ENCODE measurements at places on chromosomes 2 and 18.

DNA sequence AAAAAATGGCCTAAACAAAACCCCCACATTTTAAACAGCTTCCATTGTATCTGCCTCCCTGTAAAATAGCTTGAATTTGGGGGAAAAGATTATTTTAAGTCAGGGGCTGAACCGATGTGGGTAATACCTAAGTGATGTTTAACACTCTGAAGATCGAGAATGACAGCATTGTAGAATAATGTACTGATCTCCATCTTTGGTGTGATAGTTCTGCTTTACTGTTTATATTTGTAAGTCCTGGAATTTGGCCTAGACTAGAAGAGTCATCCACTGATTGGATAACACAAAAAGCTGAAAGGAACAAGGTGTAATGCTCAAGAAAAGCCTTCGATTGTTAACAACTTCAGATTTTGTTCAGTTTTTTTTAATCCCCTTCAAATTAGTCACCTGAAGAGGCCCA, 53.8 kb upstream of the CCDC68 start:
- DNase-seq: no peak

DNA sequence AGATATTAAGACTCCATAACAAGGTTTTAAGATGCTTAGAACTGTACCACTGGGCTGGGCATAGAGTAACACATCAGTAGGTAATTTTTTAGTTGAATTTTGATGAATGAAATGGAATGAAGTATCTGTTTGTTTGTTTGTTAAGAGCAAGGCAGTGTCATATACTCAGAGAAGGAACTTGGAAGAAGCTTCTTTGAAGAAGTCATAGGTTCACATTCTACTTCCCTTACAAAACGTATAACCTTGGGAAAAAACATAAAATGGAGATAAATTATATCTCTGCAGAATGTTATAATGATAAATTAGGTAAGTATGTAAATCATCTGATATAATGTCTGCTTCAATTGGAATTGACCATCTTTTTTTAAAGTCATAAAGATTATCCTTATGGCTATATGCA, 122.1 kb upstream of the SLC39A10 start:
- DNase-seq: no peak

- DNase-seq: no peak
Measured at GRCh38 chr2:146229508-146230155, 1615.2 kb upstream of the ACVR2A start.

- DNase-seq: no peak
Measured at GRCh38 chr2:13919981-13920382, 712.5 kb upstream of the LRATD1 start.

DNA sequence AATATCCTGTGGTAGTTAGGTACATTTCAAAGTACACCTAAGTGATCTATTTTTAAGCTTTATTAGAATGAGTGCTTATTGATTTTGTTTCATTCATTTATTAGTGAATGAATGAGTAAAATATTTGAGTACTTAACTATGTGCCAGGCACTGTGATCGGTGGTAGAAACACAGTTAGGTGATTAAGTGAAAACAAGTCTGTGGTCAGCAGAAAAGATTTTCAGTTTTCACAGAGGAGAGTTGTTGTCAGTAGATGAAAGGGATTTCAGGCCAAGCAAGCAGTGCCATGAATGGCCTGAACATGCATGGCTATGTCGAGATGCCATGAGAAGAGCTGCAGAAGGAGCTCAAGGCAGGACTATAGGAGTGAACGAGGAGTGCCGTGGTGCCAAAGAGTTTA, 85.9 kb downstream of the SPTBN1 start:
- DNase-seq: no peak

DNA sequence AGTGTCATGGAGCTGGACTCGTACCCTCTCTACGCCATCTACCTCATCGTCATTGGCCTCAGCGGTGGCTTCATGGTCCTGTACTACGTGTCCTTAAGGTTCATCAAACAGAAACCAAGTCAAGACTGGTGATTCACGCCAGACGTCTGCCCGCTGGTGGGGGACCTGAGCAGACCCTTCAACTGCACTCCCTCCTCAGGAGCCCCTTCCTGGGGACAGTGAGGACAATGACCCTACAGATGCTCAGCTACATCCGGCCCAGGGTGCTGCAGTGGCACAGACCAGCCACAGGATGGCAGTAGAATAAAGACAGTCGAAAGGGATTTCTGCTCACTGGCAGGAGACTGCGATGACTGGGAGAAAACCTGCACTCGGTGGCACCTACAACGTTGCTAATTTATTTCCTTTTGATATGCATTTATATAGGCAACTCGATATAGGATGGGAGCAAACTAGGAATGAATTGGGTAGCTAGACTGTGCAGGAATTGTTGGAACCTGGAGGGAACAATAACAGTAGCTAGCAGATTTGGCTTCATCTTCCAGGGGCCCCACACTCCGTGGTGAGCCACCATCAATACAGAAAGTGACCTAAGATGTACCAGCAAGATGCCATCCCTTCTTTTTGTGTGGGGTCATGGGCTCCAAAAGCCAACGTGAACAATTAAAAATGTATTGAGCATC, 39.2 kb downstream of the ABCG8 start:
- peak; percentile 72 for DNase-seq

DNA sequence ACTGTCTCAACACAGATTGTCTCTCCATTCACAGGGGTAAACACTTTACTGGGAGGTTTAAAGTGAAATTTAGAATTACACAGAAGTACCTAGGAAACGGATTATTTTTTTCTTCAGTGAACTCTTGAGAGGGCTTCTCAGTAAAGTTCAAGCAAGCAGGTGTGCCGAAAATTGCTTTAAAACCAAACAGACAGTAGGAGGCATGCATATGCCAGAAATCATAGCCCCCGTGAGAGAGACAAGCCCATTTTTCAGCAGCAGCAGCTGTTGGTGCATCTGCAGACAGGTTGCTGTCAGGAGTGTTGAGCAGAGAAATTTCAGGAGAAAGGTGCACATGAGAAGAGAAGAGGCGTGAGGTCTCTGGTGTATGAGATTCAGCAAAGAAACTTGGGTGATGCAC, 2115.5 kb upstream of the CELF4 start:
- DNase-seq: no peak

DNA sequence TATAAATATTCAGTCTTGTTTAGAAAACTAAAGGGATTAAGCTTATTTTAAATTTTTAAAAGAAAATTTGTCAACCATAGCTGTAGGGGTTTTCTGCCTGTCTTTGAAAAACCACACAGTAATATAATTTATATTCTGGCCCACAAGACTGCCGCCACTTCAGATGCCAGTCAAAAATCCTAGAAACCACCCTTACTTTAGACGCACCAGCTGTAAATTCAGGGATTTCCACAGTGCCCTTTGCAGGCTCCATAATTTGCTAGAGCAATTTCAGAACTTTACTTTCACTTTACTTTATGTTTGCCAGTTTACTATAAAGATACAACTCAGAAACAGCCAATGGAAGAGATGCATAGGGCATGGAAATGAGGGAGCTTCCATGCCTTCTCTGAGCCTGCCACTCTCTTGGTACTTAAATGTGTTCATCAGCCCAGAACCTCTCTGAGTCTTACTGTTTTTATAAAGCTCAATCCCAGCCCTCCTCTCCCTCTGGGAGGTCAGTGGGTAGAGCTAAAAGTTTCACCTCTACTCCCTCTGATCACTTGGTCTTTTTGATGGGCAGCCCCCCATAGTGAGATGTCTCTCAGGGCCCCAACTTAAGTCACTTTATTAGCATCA, 63.3 kb downstream of the KYNU start:
- no peak for DNase-seq

GRCh38 chr18:36340246-36340645, 42.7 kb downstream of the FHOD3 start:
- DNase-seq: no peak

DNA sequence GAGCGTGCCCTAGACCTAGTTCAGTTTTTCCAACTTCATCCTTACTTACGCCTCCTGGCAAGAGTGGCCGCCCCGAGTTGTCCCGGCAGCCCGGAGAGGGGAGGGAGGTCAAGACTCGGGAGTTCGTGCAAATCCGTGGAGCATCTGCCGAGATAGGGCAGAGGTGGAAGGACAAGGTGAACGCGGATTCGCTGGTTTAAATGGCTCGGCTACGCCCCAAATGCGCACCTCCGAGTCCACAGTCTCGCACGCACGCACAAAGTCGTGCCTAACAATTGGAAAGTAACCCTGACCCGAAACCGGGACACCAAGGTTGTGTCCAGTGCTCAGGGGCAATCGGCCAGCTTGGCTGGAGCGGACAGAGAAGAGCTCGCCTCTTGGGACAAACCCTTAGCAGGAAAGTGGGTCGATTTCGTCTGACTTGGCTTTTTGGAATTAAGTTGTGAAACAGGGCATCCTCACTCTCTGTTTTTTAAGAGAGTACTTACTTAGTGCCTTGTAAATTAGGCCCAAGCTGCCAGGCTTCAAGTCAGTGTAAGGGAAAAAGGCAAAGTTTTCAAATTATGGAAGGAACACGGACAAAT, 726 bp upstream of the SS18 start:
- DNase-seq: no peak

GRCh38 chr2:223026357-223027110, 25.5 kb upstream of the KCNE4 start:
- no peak for DNase-seq

- no peak for DNase-seq
Measured at GRCh38 chr2:226130192-226130591, 669.4 kb downstream of the IRS1 start.

GRCh38 chr2:158695305-158695704, 99.8 kb upstream of the DAPL1 start:
- DNase-seq: no peak

DNA sequence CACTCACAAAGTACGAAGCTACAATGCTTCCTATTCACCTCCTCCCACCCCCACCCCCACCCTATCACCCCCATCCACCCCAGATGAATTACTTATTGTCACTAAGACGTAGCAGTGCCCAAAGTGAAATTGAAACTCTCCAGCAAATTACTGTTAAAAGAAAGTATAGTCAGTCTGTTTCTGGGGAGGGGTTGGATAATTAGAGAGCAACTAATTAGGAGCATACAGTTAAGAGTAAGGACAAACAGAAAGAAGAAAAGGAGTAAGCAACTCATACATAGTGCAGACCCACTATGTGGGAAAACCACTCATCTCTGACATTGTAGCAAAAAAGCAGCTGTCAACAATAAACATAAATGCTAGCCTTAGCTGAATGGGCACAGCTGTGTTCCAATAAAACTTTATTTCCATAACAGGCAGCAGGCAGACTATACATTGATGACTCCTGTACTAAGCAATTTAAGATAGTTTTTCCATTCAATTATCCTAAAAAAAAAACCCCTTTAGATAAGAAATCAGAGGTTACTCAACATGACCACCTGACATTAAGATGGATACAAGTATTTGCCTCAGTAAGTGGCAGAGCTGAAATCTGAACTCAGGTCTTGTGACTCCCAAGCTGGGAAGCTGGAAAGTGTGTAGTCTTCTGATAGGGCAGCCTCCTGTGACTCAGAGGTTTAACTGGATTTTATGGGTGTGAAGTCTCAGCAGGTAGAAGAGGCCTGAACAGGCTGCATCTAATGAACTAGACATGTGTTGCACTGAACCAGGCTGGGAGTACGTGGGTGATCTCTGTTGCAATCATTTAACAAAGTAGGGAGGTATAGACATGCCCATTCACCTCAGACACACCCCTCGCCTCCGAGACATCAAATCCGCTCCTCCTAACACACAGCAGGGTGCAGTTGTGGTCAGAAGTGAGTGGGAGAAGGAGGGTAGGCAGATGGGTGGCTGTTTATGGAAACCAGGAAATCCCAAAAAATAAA, 171.8 kb upstream of the KLF7 start:
- DNase-seq: peak; percentile 14

GRCh38 chr2:16322308-16323125, 343.1 kb downstream of the CYRIA start:
- no peak for DNase-seq

DNA sequence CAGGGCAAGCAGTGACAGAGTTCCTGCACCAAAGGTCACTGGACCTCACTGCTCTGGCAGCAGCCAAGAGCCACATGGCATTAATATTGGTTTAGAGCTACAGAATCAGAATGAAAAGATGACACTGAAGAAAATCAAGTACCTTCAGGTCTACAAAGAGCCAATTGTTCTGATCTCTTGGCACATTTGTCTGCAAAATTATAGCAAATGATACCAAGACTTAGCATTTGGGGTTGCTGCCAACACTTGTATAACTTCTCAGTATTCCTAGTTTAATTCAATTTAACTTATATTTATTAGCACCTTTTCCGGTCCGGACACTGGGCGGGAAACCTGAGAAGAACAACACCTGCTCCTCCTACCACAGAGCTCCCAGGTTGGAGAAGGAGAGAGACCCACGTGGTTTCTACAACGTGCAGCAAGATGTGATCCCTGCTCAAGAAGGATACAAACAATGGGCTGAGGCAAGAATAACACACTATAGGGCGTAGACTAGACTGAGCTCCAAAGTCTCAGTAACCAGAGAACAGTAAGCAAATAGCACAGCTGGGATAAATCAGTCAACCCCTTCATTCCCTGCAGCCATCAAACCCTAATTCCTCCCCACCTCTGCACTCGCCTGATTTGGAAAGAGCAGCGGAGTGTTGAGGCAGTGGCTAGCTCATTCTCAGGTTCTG, 2.4 kb downstream of the LRRC30 start:
- no peak for DNase-seq

- no peak for DNase-seq
Measured at GRCh38 chr2:173033084-173033483, 42.6 kb upstream of the MAP3K20 start.

- no peak for DNase-seq
Measured at GRCh38 chr2:221568299-221568698, 3.8 kb downstream of the EPHA4 start.

GRCh38 chr2:38080346-38080745, 4.4 kb upstream of the CYP1B1 start:
- DNase-seq: no peak

DNA sequence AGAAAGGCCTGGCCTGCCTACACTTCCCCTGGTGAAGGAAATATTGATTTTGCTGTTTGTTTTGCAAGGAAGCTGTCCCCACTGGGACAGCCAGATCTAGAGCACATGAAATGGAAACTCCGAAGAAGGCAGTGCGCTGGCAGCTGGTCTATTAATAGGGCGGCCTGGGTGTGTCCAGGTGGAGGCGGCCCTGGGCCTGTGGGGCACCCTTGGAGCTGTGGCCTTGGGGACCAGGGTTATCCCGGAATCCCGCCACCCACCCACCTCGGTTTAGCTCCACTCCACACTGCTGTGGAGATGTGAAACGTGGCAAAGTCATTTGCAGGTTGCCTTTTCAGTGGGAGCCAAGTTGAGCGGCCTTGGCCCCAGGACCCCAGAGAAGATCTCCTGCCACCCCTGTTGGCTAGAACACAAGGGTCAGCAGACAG, 204.3 kb downstream of the KLHL29 start:
- no peak for DNase-seq

DNA sequence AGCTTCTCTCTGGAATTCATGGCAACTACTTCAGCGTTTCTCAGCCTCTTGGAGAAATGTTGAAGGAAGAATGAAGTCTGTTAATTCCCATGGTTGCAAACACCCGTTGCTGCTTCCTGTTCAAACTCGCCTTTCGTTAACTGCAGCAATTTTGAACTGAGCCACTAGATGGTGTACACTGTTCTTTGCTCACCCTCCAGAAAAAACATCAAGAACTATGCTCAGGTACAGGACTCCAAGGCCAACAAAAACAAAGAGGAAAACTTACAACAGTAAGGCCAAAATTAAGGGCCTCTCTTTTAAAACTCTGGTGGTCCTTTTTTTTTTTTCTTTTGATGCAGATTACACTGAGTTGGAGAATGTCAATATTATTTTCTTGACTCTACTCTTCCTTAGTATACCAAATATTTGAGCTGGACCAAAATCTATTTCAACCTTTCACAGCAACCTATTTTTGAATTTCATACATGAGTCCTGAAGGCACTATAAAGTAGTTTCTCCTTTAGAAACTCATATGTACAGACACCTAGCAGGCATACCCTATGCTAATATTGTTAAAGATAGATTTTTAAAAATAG, 58.2 kb downstream of the KLHL14 start:
- peak; percentile 3 for DNase-seq

- DNase-seq: no peak
Measured at GRCh38 chr2:143505542-143505941, 376.3 kb downstream of the ARHGAP15 start.

Data from stimulated activated CD4-positive, alpha-beta T cell treated with anti-CD3 and anti-CD28 coated beads, Interleukin-2, amount 100 ng/mL, for 24 hours (primary cell).